ENCODE measurements at places on chromosomes 16 and 17.

GRCh38 chr16:1351582-1352362 lies at the start of the genes GNPTG and TSR3:
Gene GNPTG (plus strand): TSS chr16:1351931. CDS start chr16:1351966, 35 bp downstream.
Gene TSR3 (minus strand): TSS chr16:1351878. CDS start chr16:1351804, 74 bp downstream.
- peak; percentile 87 for DNase-seq

DNA sequence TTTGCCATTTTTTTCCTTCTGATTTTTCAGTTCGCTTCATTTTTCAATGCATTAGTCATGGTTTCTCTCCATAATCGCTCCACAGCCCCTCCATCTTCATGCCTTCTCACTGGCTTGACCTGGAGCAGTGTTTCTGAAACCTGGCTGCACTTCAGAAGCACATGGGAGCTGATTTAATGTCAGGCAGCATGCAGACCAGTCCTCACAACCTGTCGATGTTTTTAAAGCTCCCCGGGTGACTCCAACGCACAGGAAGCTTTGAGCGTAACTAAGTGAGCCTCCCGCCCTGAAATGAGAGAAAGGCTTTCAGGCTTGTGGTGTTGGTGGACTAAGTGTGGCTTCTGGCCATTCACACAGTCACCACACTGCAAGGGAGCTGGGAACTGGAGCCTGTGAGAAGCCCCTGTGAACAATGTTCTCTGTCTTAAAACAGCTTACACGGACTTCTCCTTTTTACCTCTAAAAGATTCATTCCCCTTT lies 16.8 kb upstream of the DRG2 start:
- DNase-seq: no peak

GRCh38 chr16:16017812-16018211 lies 68.4 kb downstream of the ABCC1 start:
- no peak for DNase-seq

DNA sequence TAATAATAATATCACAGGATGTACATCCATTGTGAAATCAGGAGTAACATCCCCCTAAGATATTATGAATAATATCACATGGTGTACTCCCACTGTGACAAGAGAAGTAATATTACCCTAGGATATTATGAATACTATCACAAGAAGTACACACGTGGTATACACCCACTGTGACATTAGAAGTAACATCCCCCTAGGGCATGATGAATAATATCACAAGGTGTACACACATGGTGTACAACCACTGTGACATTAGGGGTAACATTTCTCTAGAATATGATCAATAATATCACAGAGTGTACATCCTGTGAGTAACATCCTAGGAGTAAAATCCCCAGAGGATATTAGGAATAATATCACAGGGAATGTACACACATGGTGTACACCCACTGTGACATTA lies 5.0 kb upstream of the TEKT5 start:
- DNase-seq: no peak

- DNase-seq: no peak
Measured at GRCh38 chr17:48639982-48640857, 14.1 kb upstream of the HOXB9 start.

GRCh38 chr17:2222901-2223616 lies 80.5 kb downstream of the SMG6 start:
- peak; percentile 43 for DNase-seq

DNA sequence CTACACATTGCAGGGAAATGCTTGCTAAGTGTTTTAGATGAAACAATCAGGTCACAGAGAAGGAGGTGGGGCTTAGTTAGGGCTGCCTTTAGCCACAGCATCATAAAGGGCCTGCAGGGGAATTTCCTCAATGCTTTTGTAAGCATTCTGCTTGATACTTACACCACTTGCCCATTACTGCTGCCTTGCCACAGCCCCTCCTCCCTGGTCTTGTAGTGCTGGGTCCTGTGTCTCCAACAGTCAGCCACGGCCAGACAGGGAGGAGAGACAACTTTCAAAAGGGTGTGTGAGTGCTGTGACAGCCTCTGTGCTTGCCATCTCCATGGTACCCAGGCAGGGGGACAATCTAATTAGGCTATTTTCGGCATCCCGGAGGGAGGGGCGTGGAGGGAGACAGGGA lies 111.2 kb downstream of the SHISA9 start:
- DNase-seq: no peak

DNA sequence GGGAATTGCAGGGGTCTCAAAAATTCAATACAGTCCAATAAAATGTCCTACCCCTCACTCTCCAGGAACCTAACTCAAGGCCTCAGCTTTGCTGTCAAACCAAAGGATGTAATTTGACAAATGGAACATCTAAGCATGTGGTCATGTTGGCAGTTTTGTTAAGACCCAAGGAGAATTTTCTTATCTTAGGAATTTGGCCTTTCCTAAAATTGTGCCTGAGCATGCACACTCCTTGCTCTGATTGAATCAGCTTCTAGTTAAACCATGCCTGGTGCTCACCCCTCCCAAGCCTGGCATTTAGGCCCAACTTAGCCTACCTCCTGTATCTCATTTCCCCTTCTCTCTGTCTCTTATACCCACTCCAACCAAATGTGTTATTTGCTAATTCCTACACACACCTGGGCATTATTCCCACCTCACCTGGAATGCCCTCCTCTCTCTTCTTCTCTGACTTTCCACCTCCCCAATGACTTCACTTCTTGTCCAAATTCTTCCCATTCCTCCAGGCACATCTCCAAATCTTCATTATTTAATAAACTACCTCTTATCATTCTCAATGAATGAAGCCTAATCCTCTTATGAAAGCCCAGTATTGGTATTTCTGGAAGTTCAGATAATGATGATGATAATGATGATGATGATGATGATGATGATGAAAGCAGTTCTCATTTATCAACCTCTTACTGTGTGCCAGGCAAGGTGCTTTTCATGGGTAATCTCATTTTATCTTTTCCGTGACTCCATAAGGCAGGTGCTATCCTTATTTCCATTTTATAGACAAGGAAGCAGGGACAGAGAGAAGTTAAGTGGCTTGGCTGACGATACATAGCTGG lies 178.0 kb upstream of the IRX6 start:
- DNase-seq: no peak

DNA sequence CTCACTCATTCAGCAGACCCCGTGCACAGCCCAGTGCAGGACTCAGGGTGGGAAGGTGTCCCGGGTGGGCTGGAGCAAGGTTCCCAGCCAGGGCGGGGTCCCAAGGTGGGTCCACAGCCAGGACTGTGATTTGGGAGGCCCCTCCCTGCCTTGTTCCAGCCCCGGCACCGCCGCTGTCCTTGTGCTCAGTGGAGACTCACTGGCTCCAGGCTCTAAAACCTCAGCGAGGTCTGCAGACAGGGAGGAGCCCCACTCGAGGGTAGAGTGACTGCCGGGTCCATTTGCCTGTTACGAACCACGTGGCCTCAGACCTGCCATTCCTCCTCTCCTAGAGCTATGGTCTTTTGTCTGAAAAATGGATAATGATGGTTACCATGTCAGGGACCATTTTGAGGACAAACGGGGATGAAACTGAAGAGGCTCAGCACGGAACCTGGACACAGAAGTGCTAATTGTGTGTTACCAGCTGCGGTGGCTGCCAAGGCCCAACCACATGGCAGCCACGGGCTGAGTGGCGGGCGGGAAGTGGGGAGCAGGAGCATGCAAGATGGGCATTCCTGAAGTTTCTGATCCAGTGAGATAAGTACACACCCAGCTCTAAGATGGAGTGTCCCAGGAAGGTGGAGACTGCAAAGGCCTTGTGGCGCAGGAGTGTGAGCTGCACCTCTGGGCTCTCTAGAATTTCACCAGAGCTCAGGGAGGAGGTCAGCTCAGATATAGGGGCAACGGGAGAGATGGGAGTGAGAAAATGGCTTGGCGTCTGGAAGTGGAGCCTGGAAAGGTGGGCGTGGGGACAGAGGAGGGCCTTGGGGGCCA lies 317.6 kb downstream of the SEC14L1 start:
- peak; percentile 64 for DNase-seq

DNA sequence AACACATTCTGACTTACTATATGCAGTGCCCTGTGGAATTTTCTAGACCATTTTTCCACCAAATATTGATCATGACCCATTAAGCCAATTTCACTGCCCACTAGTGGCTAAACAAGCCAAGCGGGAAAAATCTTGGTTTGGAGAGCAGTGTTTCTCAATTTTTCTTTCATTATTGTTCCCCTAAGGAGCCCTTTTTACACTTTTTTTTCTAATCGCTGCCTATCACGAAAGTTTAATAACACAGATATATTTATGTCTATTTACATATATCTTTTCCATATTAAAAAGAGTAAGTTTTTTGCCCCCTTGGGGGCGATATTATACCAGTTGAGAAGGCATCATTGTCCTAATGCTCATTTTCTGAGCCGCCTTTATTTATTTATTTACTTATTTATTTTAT lies 10.8 kb upstream of the TLCD3B start:
- DNase-seq: no peak

- no peak for DNase-seq
Measured at GRCh38 chr17:2977157-2977556, 86.2 kb downstream of the OR1D5 start.

- no peak for DNase-seq
Measured at GRCh38 chr17:1639549-1640180, 5.9 kb downstream of the SCARF1 start.

GRCh38 chr16:54879681-54880080 lies 51.0 kb upstream of the IRX5 start:
- DNase-seq: no peak
